OCI-M1 (cell line): ENCODE measurements at places on chromosomes 1 and 21.
A peak's percentile ranks its signal among the peaks of the same experiment; 100 is the strongest.

GRCh38 chr1:156600733-156601121 lies 552 bp downstream of the GPATCH4 start:
- peak; percentile 61 for DNase-seq

- DNase-seq = no peak
These were observed 9.2 kb upstream of the NBPF11 start for GRCh38 chr1:148161053-148161901.

GRCh38 chr1:39528082-39528481 lies 36.6 kb downstream of the BMP8A start:
- no peak for DNase-seq

DNA sequence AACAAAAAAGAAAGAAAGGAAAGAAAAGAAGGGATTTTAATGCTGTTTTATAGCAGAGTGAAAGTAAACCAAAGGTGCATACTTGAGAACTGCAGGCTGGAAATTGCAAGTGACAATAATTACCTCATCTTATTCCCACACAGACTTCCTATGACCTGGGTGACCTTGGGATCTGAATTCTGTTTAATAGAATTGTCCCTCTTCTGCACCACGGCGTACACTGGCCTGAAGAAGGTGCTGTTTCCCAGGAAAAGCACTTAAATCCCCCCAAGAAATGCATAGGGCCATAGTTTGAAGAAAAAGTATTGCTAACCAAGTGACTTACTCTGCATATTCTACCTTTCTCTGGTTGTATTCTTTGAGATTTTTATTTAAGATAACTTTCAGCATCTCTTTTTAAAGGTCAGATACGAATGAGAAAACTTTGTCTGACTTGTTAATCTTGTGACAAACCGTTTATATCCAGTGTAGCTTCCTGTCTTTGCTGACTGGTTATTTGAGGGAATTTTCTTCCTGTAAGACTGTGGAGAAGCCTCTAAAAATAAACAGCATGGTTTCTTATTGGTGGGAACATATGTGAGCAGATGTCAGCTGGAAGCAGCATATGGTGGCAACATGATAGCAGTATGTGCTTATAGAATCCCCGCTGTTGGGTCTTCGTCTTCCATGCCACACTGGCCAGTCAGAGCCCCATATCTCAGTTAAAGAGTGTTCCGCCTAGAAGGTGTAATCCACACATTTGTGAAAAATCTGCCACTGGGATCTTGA lies 16.3 kb downstream of the TGFB2 start:
- DNase-seq = peak; percentile 44

DNA sequence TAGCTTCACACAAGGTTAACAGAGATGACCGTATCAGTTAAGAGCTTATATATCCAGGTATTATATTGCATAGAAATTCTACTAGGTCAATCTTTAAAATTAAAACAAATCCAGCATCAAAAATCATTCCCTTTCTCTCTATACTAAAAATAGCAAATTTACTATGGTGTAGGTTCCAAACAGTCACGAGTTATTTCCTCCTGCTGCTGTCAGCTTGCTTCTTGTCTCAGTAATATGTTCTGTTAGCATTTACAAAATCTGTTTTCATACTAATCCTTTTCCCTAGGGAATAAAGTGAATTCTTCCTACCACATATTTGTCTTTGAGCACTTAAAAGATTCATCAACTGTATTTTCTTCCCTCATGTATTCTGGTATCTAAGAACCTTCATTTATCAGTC lies 2.5 kb downstream of the WDR26 start:
- peak; percentile 48 for DNase-seq

GRCh38 chr1:246262281-246262680 lies 244.8 kb downstream of the SMYD3 start:
- no peak for DNase-seq

- DNase-seq = no peak
These were observed 16.2 kb downstream of the RIIAD1 start for GRCh38 chr1:151737479-151737878.
